ENCODE measurements at places on chromosomes 7 and 10.
A peak's percentile ranks its signal among the peaks of the same experiment; 100 is the strongest.

GRCh38 chr7:21850531-21851285, 95.0 kb downstream of the CDCA7L start:
- DNase-seq = no peak

GRCh38 chr10:95430231-95430951, 130.8 kb downstream of the SORBS1 start:
- peak; percentile 28 for DNase-seq

DNA sequence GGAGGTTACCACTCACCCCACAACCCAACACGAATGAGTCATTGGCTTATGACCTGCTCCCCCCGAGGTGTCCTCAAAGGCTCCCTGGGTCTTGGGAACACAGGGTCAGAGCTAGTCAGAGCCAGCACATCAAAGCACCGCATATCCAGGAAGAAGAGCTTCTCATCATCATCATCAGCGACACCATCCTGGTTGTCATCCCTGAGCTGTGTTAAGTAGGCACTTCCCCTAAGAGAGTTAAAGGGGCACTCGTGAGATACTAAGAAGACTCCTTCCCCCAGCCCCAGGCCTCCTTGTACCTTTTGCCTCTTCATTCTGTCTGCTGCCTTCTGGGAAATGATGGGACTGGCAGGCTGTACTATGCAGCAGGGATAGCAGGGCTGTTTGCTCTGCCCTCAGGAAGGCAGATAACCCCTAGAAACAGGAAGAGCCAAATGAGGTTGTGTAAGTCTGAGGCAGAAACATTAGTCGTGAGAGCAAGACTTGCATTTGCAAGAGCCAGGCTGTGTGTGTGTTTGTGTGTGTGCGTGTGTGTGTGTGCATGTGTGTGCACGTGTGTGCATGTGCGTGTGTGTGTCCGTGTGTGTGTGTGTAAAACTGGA, 11.1 kb upstream of the CPA1 start:
- DNase-seq = no peak

- DNase-seq = no peak
These were observed 70.9 kb upstream of the CCDC71L start for GRCh38 chr7:106731646-106732444.

DNA sequence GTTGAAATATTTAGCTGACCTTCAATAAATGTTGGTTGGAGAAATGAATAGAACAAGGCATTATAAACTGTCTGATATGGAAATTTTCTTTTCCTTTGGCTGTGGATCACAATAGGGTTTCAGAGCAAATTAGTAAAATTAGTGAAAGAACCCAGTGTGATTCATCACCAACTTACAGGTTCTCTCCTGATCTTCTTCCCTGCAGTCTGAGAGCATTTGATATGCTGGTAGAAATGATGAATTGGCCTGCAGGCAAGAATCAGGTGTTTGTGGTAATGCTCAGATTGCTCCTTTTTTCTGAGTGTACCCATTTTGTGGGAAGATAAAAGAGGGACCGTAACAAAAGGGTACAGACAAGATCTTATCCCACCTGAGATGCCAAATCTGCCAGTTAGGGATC, 51.9 kb downstream of the BTAF1 start:
- DNase-seq = no peak

GRCh38 chr10:29063806-29064644, 224.8 kb upstream of the LYZL1 start:
- no peak for DNase-seq

DNA sequence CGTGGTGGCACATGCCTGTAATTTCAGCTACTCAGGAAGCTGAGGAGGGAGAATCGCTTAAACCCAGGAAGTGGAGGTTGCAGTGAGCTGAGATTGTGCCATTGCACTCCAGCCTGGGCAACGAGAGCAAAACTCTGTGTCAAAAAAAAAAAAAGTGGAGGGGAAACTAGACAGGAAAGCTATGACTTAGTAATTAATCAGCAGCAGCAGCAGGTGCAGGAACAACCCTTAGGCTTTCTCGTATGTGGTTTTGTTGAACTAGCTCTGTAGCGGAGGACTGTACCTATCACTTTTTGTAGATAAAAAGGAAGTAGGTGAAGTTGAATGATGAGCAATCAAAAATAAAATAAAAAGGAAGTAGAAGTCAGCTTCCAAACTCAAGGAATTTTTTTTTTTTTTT, 76.9 kb upstream of the KMT2C start:
- no peak for DNase-seq

- DNase-seq = no peak
These were observed 86.1 kb upstream of the PCBD1 start for GRCh38 chr10:70974351-70974901.

- DNase-seq = no peak
These were observed 249.1 kb downstream of the KCND2 start for GRCh38 chr7:120521761-120522737.

GRCh38 chr10:78263521-78263988, 229.9 kb downstream of the RPS24 start:
- DNase-seq = no peak

DNA sequence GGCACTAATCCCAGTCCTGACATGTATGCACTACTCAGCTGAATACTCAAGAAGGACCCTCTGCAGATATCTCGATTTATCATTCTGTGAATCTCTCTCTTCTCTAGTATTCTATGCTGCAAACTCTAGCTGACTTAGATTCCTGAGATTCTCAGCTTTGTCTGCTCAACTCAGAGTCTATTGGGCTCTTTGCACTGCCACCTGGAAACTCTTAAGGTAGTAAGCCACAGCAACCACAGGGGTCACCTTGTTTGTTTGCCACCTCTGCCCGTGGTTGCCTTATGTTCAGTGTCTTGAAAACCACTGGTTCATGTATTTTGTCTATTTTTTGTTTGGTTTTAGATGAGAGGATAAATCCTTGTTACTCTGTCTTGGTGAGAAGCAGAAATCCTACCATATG, 72.9 kb downstream of the SP8 start:
- no peak for DNase-seq

DNA sequence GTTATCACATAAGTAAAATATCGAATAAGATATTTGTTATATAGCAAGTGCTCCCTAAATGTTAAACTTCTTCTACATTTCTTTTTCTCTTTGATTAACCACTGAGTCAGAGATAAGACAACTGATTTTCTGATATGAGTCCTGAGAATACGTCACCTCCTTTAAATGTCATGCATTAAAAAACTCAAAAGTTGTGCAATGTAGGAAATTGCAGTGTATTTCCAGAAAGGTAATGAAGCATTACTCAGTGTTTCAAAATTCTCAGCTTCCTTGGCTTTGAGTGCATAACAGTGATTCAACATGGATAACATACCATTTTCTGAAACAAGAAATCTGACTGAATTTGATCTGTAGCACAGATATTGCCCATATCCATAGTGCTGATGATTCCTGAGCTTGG, 155.8 kb downstream of the BMPER start:
- no peak for DNase-seq

GRCh38 chr10:98265403-98266378, 2.3 kb downstream of the LOXL4 start:
- DNase-seq = no peak

- DNase-seq = no peak
These were observed 31.5 kb downstream of the MBL2 start for GRCh38 chr10:52740913-52741675.

GRCh38 chr7:73936967-73937366, 76.0 kb downstream of the TMEM270 start:
- DNase-seq = no peak

GRCh38 chr10:110916554-110917346, 2.2 kb downstream of the BBIP1 start:
- no peak for DNase-seq

- no peak for DNase-seq
These were observed 297.7 kb downstream of the PTPRN2 start for GRCh38 chr7:158289761-158290523.

DNA sequence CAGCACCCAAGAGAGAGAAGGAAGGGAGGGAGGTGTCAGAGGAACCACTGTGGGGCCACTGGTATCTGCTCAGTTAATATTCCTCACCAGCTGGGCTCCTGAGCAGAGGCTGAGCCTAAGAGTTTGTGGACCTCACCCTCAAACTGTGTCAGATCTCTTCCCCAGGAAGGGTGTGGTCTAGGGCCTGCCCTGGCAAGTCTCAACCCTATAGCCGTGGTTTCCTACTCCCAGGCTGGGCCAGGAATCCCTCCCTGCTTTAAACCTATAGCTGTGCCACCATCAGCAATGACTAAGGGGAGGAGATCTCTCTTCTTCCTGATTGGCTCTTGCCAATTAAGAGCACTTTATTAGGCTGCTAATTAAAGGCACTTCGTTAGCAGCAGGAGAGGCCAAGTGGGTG, 29.9 kb downstream of the POLL start:
- DNase-seq = no peak

DNA sequence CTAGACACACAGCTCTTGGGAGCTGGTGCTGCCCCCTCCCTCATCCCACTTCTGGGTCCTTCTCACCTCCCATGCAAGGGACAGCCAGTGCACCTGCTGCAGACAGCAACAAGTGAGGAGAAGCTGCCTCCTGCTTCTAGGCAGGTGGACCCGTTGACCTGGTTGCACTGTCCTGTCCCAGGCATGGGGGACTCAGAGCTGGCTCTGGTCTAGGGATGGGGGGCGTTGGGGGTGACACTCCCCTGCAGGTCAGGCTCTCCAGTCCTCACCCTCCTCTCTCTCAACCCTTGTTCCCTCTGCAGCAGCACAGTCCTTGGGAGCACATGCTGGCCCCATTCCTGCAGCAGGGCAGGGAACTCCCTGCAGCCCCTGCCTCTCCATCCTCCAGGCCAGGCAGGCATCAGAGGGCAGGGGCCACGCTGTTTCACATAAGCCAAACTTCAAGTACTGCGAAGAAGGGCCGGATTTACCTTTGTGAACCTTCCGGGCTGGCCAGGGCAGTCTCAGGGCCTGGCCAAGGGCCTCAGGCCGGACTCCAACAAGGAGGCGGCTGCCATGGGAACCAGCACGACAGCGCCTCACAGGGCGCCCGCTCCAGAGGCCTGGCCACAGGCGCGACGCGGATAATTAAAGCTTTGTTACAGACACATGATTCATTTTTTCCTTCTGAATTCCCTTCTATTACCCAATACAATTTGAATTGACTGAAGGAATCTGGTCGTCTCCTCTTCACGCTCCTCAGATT, 48.5 kb downstream of the RASGEF1A start:
- DNase-seq = no peak

GRCh38 chr10:78811174-78811573, 257.6 kb upstream of the ZMIZ1 start:
- no peak for DNase-seq

- no peak for DNase-seq
These were observed 129.7 kb upstream of the SEC61G start for GRCh38 chr7:54888734-54889082.

GRCh38 chr10:96096958-96097357, 33.1 kb upstream of the ZNF518A start:
- no peak for DNase-seq

- peak; percentile 29 for DNase-seq
These were observed 201.0 kb upstream of the IMMP2L start for GRCh38 chr7:111763221-111763801.

- DNase-seq = no peak
These were observed 227.7 kb downstream of the TMEM178B start for GRCh38 chr7:141301544-141301943.

DNA sequence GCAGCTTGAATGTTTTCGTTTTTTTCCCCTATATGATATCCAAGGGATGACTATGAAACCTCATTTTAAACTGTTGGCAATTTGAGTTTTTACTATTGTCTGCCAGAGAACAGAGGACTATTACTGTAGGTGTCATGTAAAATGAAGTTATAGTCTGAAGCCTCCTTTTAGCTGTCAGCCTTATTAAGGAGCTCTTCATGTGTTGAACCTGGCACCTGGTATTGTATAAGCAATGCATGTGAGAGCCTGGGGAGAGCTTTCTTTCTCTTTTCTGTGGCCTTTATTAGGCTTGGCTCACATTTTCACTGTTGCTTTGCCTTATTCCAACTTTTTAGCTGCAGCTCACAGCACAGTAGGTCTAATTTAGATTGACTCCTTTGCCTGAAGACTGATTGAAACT, 119.1 kb upstream of the FOXP2 start:
- no peak for DNase-seq

DNA sequence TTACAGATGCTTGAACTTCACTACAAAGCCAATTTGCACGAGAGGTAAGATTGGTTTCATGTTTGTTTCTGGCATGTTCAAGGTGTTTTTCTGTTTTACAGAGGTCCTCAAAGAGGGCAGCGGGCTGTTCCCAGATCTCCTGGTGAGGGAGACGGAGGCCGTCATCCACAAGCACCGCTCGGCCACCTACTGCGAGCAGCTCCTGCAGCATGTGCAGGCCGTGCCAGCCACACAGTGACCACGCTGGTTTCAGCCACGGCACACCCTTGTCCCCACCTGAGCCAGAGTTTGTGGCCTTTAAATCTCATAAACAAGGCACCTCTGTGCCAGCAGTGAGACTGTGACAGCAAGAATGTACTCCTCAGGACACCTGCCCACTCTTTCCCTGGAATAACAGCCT, 46.9 kb upstream of the SUN1 start:
- no peak for DNase-seq

- DNase-seq = no peak
These were observed 20.7 kb downstream of the GBX1 start for GRCh38 chr7:151146761-151147160.

DNA sequence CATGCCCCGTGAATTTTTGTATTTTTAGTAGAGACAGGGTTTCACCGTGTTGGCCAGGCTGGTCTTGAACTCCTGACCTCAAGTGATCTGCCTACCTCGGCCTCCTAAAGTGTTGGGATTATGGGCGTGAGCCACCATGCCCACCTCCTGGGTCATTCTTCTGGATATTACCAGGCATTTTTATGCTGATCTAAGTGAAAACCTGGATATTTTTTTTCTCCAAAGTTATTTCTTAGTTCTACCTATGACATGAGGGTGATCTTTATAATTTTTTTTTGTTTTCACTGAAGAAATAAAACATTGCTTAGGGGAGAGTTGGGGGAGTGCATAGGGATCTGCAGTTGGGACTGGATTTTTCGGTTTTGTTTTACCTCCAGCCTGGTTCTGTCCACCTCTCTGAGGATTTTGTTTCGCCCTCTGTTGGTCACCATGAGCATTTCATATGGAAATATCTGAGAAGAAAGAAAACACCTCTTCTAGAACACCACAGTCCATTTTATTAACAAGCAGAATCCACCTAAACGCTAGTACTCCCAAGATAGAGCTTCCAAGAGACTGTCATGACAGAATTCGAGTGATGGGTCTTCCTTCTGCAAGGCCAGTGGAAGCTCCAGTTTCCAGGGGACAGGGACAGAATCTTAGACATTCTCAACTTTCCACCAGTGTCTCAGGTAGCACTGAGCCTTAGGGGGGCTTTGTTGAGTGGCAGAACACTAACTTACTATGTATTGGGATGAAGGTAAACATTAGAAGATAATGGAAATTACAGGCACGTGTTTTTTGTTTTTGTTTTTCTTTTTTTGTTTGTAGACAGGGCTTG, 33.4 kb upstream of the AFAP1L2 start:
- DNase-seq = no peak

GRCh38 chr10:89207801-89208551, 859 bp upstream of the CH25H start:
- no peak for DNase-seq
